ENCODE measurements at places on chromosomes 4 and X.

DNA sequence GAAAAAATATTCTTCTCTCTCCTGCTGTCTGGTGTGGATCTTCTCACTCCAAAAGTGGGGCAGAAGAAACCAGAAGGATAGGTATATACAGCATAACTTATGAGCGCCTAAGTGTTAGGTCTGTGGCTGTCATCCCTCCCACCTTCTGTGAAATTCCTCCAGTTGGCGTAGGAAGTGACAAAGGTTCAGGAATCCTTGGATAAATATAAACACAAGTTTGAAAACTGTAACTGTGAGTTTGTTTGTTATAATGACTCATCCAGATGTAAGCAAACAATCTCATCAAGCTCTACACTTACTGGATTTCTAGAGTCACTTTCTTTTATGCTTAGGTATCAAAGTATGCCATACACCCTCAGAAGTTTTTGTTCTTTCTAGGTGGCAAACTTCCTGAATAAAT is 405.2 kb downstream of the FAT4 start:
- DNase-seq = no peak

GRCh38 chr4:10240691-10241090 is 124.1 kb upstream of the WDR1 start:
- DNase-seq = no peak

DNA sequence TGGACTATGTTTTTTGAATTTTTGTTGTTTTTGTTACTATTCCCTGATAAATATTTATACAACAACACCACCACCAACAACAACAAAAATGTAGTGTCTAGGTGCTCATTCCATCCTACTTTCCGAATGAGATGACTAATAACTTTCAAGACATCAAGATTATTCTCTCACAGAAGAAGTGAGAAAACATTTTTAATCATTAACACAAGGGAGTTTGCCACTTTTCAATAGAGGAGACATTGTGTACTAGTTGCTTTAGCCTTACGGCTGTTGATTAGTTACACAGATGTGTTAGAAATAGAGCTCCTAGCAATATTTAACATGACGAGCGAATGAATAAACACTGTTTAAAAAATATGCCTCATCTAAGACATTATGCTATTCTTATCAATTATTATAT is 898.8 kb downstream of the C4orf33 start:
- no peak for DNase-seq

DNA sequence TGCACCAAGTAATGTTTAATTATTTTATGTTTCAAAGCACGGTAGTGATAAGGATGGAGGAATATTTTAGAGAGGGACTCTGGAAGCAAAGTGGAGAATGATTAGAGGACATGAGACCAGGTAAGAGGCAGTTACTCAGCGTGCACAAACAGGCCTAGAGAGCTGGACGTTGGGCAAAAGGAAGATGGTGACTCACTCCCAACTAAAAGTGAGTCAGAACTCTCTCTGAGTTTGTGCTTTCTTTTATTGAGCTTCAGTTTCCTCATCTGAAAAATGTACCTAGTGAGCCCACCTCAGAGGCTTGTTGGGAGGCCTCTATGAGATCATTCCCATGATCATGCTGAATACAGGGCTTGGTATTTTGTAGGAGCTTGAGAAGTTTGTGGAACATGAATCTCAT is 1.6 kb upstream of the ZC4H2 start:
- DNase-seq = peak; percentile 8

DNA sequence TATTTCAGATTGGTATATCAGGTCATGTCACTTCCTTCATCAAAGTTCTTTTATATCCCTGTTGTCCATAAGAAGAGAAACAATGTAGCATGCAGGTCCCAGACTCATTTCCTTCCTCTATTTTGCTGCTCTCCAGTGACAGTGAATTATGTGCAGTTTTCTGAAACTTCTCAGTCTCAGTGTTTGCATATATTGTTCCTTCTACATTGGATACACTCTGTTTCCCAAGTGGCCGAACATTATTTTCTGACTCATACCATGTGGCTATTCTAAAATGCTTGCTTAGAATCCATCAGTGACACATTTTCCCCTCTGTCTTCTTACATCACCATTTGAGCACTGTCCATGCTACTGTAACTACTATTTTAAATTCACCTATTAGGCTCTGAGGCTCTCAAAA is 305.7 kb downstream of the PDHA2 start:
- no peak for DNase-seq

GRCh38 chr4:35942092-35942491 is 302.2 kb downstream of the ARAP2 start:
- DNase-seq = no peak

All from activated CD4-positive, alpha-beta T cell treated with anti-CD3 and anti-CD28 coated beads, Interleukin-2, amount 50 U/mL, for 16 hours (primary cell).